ENCODE measurements at places on chromosomes 13 and 19.

- no peak for DNase-seq
Measured at GRCh38 chr13:98809345-98809777, 56.9 kb upstream of the SLC15A1 start.

DNA sequence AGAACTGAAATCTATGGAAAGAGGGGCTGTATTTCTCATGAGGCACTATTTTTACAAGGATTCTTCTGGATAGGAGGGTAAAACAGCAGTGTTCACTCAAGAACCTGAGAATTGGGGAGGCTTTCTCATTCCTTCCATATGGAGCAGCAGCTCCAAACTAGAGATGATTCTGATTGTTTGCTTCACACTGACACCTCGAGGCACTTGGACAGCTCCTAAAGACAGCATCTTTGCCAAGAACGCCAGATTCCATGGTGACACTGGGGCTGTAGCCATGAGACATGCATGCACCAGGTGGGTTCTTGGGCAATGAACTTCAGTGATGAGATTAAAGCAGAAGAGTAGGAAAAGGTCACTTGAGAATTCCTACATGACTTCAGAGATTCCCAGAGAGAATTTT, 361.5 kb upstream of the HTR2A start:
- DNase-seq: no peak

- peak; percentile 96 for DNase-seq
Measured at GRCh38 chr19:15265850-15266248, 33.6 kb upstream of the EPHX3 start.

DNA sequence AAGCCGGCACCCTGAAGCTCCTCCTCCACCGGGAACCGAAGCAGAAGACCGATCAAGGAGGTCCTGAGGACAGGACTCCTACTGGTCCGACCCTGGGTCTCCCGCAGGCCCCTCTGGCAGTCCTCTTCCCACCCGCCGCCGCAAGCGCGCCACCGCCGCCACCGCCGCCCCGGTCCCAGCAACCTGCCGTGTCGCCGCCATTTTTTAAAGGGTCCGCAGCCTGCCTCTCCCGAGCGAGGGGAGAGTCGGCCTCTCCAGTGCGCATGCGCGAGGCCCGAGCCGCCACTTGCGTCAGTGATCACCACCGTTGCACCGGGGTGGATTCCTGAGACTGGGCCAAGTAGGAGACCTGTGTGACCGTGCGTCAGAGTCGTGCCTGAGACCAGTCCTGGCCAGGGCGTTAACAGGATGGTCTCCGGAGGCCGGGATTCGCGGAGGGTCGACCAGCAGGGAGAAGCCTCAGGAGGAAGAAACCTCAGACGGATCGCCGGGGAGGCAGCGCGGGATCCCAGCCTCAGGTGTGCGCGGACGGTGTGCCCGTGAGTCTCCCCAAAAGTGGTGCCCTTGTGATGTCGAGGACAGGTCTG, 51.6 kb downstream of the ZNF146 start:
- no peak for DNase-seq

GRCh38 chr13:50153876-50154275, 138.6 kb downstream of the KCNRG start:
- no peak for DNase-seq

DNA sequence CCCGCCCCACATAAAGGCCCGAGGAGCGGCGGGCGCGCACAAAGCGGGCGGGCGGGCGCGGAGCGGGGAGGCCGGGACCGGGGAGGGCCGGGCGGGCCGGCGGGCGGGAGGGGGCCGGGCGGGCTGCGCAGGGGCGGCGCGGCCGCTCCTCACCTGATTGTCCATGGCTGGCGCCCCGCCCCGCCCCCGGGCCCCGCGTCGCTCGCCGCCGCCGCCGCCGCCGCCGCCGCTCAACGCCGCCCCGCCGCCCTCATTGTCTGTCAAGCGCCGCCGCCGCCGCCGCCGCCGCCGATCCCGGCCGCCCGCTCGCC, 200 bp downstream of the MLLT1 start:
- no peak for DNase-seq

GRCh38 chr13:91123456-91124127, 223.9 kb upstream of the MIR17HG start:
- no peak for DNase-seq

DNA sequence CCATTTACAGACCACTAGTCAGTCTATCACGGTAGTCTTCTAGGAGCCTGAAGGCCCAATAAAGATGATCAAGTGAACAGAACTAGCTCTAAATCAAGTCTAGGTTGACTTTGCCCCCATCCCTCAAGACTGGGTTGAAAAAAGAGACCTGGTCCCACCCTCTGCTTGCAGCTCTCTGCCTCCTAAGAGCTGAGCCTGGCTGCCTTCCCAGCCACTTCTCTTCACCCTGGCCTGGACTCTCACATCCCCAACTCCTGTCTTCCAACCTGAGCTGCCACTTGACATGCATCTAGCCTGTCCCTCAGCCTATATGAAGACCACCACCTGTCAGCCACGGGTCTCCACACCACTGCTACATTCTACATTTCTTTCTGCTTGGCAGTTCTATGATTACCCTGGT, 99.6 kb downstream of the FOXO1 start:
- no peak for DNase-seq

- DNase-seq: no peak
Measured at GRCh38 chr19:40752257-40752781, 1.3 kb downstream of the SNRPA start.

- DNase-seq: no peak
Measured at GRCh38 chr19:525029-525428, 6.5 kb upstream of the CDC34 start.

DNA sequence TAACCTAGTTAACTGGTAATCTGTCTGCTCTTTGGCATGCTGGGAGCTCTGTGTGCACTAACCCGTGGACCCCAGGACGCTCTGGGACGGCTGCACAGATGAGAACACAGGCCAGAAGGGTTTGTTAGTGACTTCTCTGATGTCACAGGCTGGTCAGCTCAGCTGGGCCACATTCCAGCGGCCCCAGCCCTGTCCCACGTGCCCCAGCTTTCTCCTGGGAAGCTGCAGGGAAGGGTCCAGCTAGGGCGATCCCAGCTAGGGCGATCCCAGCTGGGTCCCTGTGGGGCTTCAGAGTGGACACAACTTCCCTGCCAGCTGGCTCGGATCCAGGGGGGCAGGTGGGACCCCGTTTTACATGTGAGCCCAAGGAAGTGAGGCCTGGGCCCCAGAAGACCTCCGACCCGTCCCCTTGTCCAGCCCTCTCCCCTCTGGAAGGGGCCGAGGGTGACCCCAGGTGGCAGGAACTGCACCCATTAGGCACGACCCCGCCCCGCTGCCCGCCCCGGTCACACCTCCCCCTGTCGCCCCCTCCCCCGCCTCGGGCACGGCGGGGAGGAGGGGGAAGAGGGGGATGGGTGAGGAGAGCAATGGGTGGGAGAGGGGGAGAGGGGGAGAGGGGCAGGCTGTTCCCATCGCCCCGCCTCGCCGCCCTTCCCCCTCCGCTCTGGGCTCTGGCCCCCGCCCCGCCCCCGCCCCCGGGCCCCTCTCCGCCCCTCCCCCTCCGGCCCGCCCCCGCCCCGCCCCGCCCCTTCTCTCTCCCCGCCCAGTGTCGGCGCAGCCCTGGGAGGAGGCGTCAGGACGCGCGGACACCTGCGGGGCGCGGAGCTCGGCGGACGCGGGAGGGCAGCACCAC, 75.2 kb upstream of the MCF2L start:
- no peak for DNase-seq

GRCh38 chr19:43524922-43525835, 1.8 kb downstream of the ETHE1 start:
- DNase-seq: peak; percentile 12

DNA sequence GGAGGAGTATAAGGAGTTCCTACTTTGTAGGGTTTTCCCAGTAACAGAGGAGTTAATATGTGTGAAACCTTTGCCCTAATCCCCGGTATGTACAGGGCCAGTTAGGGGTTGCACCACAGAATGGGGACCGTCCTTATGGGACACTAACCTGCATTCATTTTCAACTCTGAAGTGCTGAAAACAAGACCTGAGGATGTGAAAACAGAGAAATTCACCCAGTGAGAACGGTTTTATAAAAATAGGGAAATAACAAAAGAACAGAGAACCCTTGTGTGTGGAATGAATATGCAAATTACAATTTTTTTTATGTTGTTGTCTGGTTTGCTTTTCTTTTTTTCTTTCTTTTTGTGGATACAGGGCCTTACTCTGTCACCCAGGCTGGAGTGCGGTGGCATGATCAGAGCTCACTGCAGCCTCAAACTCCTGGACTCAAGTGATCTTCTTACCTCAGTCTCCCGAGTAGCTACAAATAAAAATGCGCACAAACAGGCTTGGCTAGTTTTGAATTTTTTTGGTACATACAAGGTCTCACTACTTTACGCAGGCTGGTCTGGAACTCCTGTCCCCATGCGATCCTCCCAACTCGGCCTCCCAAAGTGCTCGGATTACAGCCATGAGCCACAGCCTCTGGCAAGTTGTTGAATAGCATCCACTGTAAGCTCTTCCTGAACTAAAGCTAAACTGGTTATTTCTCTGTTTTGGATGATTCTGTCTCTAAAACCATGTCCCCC, 10.6 kb downstream of the CLC start:
- DNase-seq: no peak

DNA sequence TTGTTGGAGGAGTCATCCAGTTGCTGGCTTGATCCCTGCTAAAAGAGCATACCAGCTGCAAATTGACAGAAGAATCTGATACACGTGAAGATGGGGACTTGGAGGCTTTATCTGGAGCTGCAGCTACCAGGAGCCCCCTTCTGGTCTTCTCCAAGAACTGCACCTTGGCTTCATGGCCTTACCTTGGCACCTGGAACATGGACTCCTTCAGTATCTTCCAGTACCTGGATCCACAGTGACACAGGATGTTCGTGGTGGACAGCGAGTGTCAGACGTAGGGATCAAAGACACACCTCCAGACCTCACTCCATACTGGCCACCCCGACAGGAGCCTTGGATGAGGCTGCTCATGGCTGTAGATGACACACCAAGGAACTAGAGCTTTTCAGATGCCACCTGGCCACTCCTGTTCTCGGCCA, 9.9 kb upstream of the ACSBG2 start:
- no peak for DNase-seq

- no peak for DNase-seq
Measured at GRCh38 chr19:995051-995827, 5.0 kb upstream of the GRIN3B start.

GRCh38 chr19:6198896-6199239, 63.4 kb downstream of the ACSBG2 start:
- no peak for DNase-seq

DNA sequence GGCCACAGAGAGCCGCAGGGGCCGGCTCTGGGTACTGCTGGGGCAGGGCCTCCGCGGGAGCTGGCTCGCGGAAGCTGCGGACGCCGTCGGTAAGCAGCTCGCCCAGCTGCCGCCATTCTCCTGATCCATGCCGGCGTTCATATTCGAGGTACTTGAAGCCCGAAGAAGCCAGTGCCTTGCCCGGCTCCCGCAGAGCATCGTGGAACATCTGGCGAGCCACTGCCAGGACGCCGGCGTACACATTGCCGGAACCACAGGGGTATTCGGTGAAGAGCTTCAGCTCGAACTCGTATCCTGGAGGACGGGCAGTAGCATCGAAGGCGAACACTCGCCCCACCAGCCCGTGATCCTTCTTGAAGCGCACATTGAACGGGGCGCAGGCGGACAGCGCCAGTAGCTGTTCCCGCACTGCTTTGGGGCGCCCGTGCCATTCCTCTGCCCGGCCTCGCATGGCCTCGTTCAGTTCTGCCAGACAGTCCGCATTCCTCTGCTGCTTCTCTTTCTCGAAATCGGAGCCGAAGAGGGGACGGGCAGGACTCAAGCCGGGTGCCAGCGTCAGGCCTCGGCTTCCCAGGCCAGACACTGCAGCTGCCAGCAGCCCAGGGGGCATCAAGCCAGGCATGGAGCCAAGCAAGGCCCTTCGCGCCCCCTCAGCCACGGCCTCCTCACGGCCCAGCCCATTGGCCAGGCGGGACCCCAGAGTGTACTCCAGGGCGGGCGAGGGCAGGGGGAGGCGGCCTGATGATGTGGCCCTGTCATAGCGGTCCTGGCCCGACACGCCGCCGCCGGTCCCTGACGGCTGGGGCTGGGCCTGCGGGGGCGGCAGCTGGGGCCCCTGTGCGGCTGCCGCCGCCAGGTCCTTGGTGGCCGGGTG, 1.0 kb downstream of the IRF2BP1 start:
- no peak for DNase-seq

DNA sequence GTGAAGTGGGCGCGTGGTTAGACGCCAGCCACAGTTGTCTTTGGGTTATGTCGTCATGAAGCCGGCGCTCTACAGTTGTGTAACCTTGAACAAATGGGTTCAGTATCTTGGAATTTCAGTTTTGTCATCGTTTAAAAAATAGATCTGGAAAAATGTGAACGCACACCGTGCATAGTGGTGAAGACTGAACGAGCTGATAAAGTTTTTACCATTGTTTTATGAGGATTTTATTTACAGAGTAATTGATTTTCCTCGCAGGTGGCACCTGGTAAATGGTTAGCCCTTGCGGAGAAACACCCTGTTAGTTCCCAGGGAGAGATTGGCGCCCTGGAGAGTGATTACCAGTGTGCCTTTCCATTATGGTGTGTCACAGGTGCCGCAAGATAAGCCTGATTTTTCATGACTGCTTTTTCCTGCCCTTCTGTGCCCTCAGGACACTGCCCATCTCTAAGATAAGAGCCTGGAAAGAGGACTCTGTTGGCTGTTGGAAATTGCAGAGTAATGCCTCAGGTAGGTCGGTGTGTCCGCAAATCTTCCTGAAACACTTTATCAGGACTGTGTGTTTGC, 577 bp downstream of the ZNF181 start:
- no peak for DNase-seq

DNA sequence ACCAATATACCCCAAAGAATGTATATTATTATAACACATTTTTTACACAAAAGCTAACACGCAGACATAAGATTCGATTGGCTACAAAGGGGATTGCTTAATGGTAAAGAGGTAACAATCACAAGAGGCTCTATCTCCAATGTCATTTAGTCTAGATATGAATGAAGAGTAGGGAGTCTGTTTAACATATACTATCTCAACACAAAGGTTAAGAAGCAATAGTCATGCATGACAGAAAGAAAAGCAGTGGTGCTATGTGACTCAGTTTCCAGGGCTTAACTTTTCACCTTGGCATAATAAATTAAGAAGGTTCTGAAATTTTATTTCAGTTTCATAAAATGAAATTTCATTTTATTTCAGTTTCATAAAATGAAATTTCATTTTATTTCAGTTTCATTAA, 33.3 kb downstream of the UFM1 start:
- DNase-seq: no peak

DNA sequence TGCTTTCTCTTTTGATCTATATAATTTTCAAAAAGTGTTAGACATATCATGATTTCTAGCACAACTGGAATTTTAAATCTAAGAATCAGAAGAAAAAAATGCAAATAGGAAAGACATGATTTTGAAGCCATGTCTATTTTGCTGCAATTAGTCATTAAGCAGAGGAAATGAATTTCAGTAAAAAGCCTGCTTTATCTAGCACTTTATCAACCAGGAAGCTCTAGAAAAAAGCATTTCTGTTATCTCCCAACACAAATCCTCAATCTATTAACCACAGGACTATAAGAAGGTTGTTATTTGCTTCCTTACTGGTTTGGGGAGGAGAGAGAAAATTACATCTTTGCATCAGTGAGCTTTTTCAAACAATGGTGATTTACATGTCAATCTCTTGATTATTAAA, 716.7 kb downstream of the DIAPH3 start:
- no peak for DNase-seq

All from caudate nucleus (tissue), 63 donors.